NCI-H1930 (cell line): ENCODE measurements at places on chromosomes 11 and 22.

- DNase-seq: no peak
These were observed 738.6 kb downstream of the BRD1 start for GRCh38 chr22:49088801-49089791.

GRCh38 chr22:22689621-22690345 is 45.4 kb downstream of the GGTLC2 start:
- DNase-seq: no peak

DNA sequence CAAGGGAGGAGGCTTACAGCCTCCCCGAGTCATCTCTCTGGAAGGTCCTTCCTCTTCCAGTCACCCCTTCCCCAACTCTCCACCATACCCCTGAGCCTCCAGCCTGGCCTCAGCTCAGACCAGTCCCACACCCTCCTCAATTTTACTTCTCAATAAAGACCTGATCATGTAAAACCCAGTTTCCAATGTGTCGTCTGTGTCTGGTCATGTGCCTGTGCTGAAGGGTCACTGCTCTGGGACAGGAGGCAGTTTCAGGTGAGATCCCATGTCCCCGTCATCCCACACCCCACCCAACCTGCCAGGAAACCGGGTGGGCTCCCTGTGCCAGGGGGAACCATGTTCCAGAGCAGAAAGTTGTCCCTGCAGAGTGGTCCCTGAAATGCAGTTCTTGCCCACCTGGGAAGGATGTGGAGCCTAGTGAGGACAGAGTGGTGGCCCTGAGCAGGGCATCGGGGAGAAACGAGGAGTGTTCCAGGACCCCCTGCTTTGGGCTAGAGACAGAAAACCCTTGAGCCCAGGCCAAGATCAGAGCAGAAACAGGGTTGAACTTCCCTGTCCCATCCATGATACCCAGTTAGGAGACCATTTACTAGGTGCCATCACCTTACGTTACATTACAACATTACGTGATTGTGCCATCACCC is 19.4 kb downstream of the IGLL5 start:
- no peak for DNase-seq

DNA sequence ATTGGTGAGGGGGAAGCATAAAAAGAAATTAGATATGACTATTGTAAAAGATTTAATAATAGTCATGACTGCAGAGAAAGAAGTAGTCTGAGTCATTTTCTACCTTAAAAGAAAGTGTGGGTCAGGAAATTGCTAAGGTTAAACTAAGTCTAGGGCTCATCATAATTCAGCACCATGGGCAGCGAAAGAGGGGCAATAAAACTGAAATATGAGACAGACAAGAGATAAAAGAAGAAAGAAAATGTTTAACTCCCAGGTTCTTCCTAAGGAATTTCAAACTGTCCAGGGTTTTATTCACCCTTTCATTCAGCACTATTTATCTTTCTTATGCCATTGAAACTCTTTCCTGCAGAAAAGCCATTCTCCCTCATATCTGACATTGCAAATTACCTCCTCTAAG is 114.4 kb upstream of the API5 start:
- DNase-seq: no peak

DNA sequence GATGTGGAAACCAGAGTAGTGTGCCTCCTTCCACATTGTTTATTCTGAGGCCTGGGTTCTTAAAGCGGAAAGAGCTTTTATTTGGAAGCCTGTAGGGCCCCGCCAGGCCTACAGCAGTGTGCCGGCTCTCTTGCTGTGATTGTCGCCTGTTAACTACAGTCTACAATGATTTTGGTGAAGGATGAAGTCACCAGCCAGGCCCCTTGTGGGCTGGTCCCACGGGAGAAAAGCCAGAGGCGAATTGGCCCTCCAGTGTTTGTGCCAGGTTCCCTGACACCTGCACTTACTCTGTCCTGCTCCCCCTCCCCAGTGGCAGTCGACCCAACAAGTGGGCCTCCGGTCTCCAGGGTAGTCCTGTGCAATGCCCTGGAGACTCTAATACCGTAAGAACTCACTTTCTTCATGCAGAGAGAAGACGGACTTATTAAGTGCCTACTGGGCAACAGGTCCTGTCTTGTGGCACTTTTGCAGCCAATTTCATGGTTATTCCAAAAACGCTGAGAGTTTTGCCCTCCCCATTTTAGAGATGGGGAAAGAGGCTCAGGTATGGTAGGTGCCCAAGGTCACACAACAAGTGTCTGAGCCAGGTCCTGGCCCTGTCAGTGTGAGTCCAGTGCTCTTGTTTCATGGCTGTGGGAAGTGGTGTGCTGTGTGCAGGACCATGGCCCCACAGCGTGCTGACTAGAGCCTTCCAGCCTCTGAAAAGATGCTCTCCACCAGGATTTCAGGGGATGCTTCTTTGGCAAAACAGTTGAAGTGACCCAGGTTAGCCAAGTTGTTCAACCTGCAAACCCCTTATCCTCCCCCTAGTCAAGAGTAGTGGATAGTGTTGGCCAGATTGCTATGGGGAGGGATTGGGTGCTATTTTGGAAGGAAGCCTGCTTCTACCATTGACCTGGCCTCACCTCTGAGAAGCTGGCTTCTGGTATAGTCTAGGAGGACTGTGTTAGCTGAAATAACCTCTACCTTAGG is 1.4 kb downstream of the MICAL2 start:
- DNase-seq: no peak

GRCh38 chr22:26743149-26743548 is 85.8 kb downstream of the MIAT start:
- no peak for DNase-seq

GRCh38 chr22:44444341-44445306 is 53.4 kb downstream of the RTL6 start:
- DNase-seq: no peak

- no peak for DNase-seq
These were observed 66.1 kb downstream of the CHST1 start for GRCh38 chr11:45599161-45599943.

GRCh38 chr11:67542971-67543370 is 19.7 kb upstream of the CABP2 start:
- no peak for DNase-seq

GRCh38 chr11:102191832-102192231 is 81.6 kb downstream of the YAP1 start:
- no peak for DNase-seq

- DNase-seq: no peak
These were observed 759.4 kb downstream of the NELL1 start for GRCh38 chr11:21428796-21429195.

DNA sequence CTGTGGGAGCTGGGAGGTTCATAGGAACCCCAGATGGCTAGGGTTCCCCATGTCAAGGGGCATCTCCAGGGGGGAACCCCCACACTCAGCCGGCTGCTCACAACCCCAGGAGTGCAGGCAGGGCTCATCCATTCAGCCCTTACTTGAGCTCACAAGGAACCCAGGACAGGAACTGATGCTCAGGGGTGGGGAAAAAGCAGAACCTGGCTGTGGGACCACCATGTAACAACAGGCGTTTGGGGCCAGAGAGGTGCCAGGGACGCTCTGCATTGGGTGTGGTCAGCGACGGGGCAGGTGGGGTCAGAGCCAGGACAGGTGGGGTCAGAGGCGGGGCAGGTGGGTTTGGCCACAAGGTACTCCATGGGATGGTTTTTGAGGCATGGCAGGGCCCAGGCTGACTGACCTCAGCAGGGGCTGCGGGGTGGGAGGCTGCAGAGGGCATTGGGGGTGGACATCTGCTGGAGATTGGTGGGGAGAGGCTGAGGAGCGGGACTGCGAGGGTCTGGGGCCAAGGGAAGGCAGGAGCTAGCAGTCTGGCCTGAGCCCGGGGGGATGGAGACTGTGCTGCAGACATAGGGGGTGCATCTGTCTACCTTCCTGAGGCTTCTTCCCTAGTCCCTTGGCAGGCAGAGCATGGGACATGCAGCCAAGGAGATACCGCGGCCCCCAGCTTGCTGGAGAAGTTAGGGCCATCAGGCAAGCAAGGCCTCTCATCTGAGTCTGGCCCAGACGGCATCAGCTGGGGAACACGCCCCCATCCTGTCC is 34.0 kb upstream of the CARS1 start:
- no peak for DNase-seq

DNA sequence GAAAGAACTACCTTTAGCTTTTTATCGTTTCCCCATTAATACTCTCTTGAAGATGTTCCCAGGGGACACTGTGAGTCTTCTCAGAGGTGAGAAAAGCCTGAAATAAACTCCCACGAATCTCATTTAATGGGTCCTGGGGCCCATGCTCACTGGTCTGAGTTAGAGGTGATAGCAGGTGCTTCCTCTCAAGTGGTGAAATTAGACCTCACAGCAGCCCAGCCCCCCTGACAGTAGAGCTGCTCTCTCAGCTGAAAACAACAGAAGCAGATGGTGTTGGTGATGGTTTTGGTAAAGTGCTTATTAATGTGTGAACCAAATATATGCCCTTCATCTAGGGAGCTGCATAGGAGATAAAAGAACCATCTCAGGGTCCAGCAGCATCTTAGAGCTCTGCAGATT is 76.8 kb upstream of the VPREB1 start:
- no peak for DNase-seq

- no peak for DNase-seq
These were observed 5.0 kb upstream of the CCDC88B start for GRCh38 chr11:64334764-64335735.

- DNase-seq: no peak
These were observed 24.4 kb upstream of the SNX19 start for GRCh38 chr11:130940706-130941105.

- DNase-seq: no peak
These were observed 888.5 kb downstream of the NTM start for GRCh38 chr11:132258875-132259274.

GRCh38 chr11:99632969-99633368 is 612.2 kb downstream of the CNTN5 start:
- no peak for DNase-seq

DNA sequence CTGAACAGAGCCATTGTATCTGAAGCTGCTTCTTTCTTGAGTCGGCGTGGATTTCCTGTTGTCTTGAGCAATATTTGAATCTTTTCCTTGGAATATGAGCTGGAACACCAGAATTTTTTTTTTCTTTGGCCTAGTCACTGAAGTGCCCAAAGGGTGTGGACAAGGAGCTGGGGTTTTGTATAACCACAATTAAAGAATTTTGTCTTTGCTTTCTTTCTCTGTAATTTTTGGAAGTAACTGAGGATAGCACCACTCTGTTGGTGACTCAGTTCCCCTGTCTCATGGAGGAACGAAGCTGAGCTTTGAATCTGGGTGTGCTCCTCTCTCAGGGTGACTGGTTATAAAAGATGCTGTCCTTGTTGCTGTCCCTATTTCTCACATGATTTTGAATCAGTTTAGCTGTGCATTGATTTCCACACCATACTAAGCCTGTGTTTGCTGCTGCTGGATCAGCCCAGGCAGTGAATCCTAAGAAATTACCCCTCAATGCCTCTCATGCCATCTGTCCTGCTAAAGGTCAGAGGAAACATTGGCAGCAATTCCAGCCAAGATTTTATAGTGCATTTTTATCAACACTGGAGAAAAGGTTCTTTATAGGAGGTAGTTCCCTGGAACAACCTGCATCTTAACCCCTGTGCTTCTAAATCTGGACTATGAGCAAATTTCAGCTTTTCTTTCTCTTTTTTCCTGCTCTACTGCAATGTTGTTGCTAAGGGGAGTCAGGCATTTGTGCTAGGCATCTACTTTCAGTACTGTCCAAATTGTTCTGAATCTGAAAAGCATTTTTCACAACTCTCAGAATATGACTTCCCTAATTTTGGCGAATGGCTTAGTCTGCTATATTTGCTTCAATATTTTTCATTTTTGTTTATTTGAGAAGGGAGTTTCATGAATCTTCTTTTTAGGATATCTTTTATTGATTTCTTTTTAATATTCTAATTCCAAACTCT is 540.8 kb downstream of the SOX6 start:
- no peak for DNase-seq

DNA sequence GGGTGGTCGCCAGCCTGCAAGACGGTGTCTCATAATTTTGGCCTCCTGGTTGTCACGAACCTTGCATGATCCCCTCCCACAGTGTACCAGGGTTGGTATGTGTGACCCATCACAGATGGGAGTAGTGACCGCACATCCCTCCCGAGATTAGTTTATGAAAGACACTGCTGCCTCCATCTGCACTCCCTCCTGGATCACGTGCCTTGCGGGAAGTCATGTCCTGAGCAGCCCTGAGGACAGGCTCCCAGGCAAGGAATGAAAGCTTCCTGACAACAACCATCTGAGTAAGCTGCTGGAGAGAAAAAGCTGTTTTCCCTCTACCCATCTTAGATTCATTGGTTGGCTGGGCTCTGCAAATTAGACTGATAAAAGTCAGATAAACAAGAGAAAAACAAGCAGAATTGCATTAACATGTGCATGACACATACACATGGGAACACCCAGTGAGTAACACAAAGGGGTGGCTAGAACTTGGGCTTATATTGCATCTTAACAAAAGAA is 14.4 kb upstream of the PAMR1 start:
- no peak for DNase-seq

DNA sequence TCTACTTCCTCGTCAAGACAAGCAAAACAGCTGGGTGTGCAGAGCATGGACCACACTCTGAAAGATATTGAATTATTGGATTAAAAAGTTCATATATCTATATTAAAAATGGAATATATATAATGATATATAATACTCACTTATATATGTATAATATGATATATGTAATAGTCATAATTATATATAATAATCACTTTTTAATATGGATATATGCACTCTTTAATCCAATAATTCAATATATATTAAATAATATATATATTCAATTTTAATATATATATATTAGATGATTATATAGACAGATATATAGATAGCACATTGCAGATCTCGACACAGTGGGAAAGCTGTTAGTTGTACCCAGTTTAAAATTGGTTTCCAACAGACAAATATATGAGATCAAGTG is 182.1 kb upstream of the CARD18 start:
- no peak for DNase-seq

- DNase-seq: no peak
These were observed 191.9 kb upstream of the DDI1 start for GRCh38 chr11:103844327-103845215.

- DNase-seq: no peak
These were observed 382 bp downstream of the RASSF10 start for GRCh38 chr11:13009476-13009920.

DNA sequence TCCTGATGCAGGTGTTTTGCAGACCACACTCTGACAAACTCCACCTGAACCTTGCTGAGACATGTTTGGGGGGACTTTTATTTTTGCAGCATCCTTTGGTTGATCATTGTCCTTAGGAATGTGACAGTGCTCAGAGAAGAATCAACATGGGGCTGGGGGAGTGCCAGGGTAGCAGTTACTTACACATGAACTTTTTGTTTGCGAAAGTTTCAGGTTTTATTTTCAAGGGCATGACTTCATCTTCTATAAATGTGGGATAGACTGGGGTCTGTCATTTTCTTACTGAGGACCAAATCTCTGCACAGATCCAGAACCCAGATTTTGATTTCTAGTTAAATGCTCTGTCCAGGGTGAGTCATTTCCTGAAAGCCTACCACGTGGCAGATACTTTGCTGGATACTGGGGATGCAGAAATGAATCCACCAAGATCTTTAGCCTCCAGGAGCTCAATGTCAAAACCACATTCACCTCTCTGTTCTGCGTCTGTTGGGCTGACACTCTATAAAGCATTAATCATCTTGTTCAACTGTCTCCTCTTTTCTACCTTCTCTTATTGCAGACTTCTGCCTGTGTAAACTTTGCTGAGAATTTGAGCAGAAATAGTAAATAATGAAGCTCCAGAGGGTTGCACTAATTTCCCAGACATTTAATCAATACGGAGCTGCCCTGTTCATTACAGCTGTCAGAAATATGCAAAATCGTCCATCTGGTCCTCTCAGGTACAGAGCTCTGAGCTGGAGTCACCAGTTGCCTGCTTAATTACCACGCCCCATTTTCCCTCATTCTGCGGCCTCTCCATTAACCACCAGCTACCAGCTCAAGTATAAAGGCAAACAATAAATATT is 387.9 kb downstream of the MIAT start:
- DNase-seq: no peak
